Lung (tissue), 17 donors: ENCODE measurements at places on chromosomes 1 and 21. TPM values are rescaled to one million over a fixed set of nuclear protein-coding genes. Genes with fewer than 3 reads are reported as not detected.

- H3K27ac ChIP-seq, result peak overlapping the region; percentile 89
- peaks cover 33% of the 10 kb centered on the region for H3K4me1 ChIP-seq
- no peak overlapping the region for H3K4me3 ChIP-seq
- DNase-seq, result no peak
- no peaks in the 10 kb centered on the region for H3K27me3 ChIP-seq
Measured at GRCh38 chr1:61450872-61451571, 273.9 kb downstream of the TM2D1 start.

- no peaks in the 10 kb centered on the region for H3K27me3 ChIP-seq
- peak overlapping the region; percentile 84 for H3K4me3 ChIP-seq
- H3K27ac ChIP-seq, result peak overlapping the region; percentile 91
Measured at GRCh38 chr21:32611471-32611997, 643 bp downstream of the CFAP298 start.

FALEC gene
- not detected for total RNA-seq

DNA sequence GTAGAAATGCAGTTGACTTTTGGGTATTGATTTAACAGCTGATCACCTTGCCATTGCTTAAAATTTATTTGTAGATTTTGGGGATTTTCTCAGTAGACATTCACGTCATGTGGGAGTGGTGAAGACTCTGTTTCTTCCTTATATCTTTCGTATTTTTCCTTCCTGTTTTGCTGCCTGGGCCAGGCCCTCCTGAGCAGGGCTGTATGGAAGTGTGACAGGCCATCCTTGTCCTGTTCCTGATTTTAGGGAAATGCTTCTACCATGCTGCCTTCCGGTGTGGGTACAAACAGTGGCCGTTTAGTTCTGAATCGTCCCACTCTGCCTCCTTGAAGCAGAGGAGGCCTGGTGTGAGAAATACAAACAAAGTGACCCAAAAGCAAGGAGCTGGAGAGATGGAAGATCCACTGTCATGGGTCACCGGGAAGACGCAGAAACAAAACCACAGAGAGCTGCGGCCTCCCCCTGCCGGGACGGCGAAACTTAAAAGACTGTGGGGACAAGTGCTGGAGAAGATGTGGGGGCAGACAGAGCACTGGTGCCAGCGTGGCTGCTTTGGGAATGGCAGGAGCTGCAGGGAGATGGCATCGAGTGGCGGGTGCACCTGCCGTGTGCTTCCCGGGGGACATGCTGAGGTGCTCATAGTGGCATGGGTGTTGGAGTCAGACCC is 7.6 kb downstream of the AGPAT3 start:
- DNase-seq, result no peak
- peaks cover 7% of the 10 kb centered on the region for H3K36me3 ChIP-seq
- H3K27ac ChIP-seq, result peak overlapping the region; percentile 24
- no peak overlapping the region for H3K4me3 ChIP-seq
- H3K27me3 ChIP-seq, result no peaks in the 10 kb centered on the region
- peaks cover under 1% of the 10 kb centered on the region for H3K4me1 ChIP-seq

DNA sequence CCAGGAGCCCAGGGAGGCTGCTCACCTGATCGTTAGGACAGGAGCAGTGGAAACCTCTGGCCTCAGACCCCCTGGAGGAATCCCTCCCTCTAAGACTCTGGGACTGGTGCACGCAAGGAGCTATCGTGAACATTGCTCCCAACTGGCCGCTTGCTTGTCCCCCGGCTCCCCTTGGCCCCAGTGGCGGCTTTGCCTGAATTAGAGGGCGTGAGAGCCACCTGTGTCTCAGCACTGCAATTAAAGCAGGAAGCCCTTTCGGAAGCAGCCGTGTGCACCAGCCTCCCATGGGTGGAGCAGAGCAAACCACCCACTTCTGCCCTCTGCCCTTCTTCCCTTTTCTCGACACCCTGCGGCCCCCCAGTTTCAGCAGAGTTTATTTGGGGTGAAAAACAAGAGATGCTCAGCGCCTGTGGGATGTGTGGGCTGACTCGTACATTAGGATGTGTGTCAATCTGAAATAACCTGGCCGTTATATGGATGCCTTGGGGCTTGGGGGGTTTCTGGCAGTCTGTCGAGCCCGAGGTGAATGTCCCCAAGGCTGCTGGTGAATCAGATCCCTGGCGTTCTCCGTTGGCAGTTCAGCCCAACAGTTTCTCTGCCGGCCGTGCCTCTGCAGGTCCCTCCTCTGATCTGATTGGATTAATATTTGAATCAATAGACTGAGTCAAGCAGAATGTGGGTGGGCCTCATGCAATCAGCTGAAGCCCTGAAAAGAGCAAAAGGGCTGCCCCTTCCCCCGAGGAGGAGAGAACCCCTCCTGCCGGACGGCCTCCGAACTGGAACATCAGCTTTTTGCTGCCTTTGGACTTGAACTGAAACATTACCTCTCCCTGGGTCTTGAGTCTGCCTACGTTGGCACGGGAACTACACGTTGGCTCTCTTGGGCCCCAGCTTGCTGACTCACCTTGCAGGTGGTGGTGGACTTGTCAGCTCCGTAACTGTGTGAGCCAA is 7.3 kb upstream of the UMODL1 start:
- peaks cover 9% of the 10 kb centered on the region for H3K4me1 ChIP-seq
- no peaks in the 10 kb centered on the region for H3K27me3 ChIP-seq
- H3K36me3 ChIP-seq, result no peaks in the 10 kb centered on the region
- H3K27ac ChIP-seq, result peak overlapping the region; percentile 26
- DNase-seq, result peak; percentile 45

- H3K27me3 ChIP-seq, result no peaks in the 10 kb centered on the region
- no peak for DNase-seq
- no peaks in the 10 kb centered on the region for H3K36me3 ChIP-seq
- H3K27ac ChIP-seq, result no peak overlapping the region
- H3K4me1 ChIP-seq, result no peaks in the 10 kb centered on the region
Measured at GRCh38 chr1:222600281-222600680, 10.5 kb upstream of the TAF1A start.

FMO5 gene
- total RNA-seq, result 78.6 TPM

SOX13 gene
- total RNA-seq, result 42.0 TPM

DNA sequence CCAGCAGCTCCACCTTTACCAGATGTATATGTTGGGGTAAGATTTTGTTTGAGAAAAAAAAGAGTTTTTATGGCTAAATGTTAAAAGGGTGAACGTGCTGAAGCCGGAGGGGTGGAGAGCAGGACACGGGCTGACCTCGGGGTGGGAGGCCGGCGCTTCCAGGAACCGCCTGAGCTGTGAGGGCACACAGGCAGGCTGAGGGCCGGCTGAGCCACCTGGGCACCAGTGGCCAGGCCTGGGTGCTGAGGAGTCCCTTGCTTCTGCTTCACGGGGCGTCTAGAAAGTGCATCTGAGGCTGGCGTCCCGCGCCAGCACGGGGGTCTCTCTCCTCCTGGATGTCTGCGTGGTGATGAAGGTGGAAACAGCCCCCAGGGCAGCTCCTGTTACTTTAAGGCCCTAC is 33.6 kb upstream of the ADARB1 start:
- peak overlapping the region; percentile 58 for H3K27ac ChIP-seq
- H3K4me1 ChIP-seq, result no peaks in the 10 kb centered on the region
- H3K4me3 ChIP-seq, result no peak overlapping the region
- H3K27me3 ChIP-seq, result no peaks in the 10 kb centered on the region
- DNase-seq, result no peak

DNA sequence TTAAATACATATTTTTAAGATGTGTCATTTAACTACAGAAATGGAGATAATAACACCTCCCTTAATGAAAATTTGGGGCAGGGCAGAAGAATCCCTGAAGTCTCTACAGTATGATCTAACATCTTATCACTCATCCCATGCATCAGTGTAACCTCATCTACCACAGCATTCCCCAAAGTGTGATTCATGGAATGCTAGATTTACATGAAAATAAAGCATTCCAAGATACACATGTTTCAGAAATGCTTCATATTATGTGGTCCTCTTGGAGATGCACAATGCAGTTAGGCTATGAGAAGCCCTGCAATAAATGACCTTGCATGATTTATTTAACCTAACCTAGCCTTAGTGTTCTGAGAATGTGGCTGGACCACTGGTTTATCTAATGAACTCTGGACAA is 166.9 kb upstream of the SYT6 start:
- no peaks in the 10 kb centered on the region for H3K4me1 ChIP-seq
- H3K36me3 ChIP-seq, result no peaks in the 10 kb centered on the region
- no peak for DNase-seq
- no peak overlapping the region for H3K27ac ChIP-seq
- H3K27me3 ChIP-seq, result no peaks in the 10 kb centered on the region
